ENCODE measurements at places on chromosomes 6 and 20. TPM values are rescaled to one million over a fixed set of nuclear protein-coding genes. Genes with fewer than 3 reads are reported as not detected.

GRCh38 chr6:138037009-138037504, 70.2 kb downstream of the PERP start:
- no peak for DNase-seq

The PHF10 gene
- total RNA-seq, result 70.0 TPM

- no peak for DNase-seq
Measured at GRCh38 chr20:40090236-40090635, 598.8 kb downstream of the MAFB start.

The C6orf163 gene
- total RNA-seq, result 2.9 TPM

DNA sequence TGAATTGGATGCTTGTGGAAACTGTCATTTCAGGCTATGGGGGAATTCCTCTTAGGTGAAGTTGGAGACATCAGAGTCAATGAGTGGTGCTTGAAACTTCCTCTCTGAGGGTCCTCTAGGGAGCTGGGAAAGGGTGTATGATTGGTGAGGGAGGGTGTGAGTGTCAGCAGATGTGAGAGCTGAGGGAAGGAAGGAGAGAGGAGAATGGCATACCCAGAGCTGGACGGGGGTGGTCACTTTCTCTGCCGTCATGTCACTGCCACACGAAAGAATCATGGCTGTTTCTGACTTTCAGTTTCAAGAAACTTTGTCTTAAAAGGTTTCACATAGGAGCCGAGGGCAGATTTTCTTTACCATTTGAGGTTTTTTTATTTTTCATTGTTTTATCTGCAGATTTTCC, 50.3 kb downstream of the DEK start:
- no peak for DNase-seq

DNA sequence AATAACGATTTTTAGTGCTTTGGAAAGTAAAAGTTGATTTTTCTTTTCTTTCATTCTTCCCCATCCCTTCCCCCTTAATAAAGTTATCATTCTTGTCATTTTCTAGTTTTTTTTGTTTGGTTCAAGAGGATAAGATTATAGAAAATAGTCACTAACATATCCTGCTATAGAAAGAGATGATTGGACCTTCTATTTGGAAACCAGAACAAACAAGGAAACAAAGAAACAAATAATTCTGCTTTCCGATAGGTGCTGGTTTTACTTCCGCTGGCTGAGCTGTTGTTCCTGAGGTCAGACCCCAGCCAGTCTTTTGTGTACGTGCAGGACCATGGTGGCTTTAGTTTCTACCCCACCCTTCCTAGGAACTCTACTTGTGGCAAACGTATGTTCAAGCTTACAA, at the start of gene CDH26:
Gene CDH26 (plus strand): TSS at position 301 of the 400 bp plus-strand sequence. CDS start 304 bp downstream, outside the sequence.
- no peak for DNase-seq

DNA sequence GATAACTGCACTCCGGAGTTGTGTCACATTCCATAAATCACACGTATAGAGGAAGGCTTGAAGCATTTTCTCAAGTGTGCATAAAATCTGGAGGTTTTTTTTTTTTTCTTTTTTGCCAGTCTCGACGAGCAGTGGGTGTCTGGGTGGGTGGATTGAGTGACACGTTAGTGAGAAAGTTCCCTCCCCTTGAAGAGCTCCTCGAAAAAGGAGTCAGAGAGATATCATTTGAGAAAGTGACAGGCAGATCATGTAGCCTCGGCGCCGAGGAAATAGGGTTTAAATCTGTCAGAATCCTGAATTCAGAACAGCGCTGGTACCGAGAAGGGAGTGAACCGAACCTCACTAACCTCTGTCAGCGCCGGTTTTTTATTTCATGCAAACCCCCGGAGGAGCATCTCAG, 269.5 kb upstream of the ARID1B start:
- no peak for DNase-seq

DNA sequence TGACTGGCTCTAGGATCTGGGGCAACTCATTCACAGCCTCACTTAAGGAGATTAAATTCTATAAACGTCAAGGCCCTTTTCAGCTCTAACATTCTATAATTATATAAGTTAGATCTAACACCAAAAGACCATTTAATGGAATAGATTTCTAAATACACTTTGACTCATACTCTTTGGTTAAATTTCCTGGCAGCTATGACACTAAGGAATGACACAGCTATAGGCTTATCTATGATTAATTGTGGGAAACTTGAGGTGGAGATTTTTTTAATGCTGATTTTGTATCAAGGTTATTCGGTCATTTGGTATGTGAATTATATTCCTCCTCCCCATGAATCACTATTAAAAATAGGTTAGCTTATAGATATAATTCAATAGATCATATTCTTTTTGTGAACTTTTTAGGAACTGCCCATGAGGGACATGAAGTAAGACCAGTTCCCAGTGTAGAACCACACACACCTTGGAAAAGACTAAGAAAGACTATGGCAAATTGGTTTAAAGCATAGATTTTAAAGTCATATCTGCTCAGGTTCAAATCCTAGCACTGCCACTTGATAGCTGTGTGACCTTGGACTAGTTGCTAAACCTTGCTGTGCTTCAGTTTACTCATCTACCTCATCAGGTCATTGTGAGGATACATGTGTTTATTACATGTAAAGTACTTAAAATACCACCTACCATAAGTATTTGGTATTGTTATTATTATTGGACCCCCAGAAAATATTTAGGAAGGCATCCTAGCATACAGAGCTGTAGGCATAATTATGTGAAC, 116.0 kb downstream of the CRYBG1 start:
- no peak for DNase-seq

The KHDC1L gene
- not detected for total RNA-seq

DNA sequence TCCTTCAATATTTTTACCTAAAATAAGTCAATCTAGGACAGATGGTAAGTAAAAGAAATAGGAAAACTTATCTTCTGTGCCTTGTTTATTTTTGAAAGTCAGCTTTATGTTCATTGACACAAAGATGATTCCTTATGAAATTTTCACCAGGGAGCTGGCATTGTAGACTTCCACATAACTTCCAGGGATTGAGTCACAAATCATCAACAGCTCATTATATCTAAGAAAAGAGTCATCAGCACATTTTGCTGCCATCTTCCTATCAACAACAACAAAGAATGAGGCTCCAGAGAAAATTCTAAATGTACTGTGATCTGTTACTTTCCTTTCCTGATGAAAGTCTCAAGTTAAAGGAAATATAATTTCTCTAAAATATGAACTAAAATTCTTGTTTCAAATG, 48.5 kb downstream of the CFAP61 start:
- no peak for DNase-seq

The NHLRC1 gene
- total RNA-seq, result 1.3 TPM

DNA sequence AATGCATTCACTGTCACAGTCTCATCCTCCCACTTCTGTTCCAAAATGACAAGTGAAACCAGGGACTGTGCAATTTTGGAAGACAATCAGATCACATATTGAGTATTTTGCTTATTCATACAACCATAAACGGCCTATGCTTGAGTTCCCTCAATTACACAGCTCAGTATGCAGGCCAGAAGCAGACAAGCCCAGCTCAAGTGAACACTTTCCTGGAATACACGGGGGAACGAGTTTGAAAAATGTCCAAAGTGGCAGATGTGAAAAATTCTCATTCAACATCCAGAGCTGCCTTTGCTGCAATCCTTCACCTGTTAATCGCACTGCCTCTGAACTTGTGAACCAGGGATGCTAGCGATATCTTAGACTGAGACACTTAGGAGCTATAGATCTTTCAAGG, 190.2 kb downstream of the COL9A1 start:
- DNase-seq, result no peak

The DAAM2 gene
- total RNA-seq, result 7.2 TPM

GRCh38 chr6:144544266-144544830, 259.2 kb downstream of the UTRN start:
- DNase-seq, result no peak

- DNase-seq, result no peak
Measured at GRCh38 chr20:22630701-22631100, 46.3 kb upstream of the FOXA2 start.

The DPPA5 gene
- not detected for total RNA-seq

The SEL1L2 gene
- not detected for total RNA-seq

- DNase-seq, result no peak
Measured at GRCh38 chr20:9129756-9130155, 60.9 kb downstream of the PLCB4 start.

GRCh38 chr6:37459981-37460800, 27.2 kb downstream of the CMTR1 start:
- DNase-seq, result no peak

DNA sequence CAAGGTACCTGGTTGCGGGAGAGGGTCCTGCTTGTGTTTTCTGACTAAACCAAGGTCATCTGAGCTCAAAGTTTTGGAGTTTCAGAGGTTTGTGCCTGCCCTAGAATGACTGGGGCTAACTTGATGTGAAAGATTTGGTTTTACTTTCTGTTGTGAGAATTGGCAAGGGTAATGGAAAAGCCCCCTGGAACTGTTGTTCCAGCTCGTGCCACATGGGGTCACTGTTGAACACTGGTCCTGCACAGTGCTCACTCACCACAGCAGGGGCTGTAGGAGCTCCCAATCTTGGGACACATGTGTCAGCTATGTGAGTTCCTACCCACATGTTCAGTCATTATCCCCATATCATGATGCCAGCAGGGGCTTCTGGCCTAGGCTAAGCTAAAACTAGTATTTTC, 6.5 kb downstream of the TGM6 start:
- no peak for DNase-seq

The AFG1L gene
- total RNA-seq, result 14.5 TPM

DNA sequence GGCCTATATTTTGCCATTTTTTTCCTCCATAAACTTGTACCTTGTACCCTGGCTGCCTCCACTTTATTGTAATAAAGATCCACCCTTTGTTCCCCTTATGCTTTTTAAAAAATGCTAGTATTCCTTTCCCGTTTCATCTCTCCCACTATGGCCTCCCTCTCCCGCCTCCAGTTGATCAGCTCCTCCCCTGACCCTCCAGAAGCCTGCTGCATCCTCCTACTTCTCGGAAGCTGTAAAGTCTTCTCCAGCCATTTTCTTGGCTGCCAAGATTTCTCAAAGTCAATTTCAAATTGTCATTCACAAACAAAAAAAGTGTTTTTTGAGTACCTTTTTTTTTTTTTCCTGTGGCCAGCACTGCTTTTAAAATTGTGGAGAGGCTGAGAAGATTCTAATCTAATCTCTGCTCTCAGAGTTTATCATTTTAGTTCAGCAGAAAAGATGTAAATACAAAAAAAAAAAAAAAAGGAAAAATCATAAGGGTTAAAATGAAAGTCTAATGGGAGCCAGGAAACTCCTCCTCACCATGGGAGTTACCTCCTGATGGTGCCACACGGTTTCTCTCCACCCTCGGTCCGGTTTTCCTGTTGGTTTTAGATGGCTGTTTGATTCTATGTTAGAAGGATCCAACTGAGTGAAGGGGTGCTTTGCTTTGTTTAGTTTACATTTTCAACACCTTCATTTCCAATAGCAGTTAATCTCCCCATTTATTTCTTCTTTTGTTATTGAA, 103.0 kb upstream of the KCNK16 start:
- no peak for DNase-seq

DNA sequence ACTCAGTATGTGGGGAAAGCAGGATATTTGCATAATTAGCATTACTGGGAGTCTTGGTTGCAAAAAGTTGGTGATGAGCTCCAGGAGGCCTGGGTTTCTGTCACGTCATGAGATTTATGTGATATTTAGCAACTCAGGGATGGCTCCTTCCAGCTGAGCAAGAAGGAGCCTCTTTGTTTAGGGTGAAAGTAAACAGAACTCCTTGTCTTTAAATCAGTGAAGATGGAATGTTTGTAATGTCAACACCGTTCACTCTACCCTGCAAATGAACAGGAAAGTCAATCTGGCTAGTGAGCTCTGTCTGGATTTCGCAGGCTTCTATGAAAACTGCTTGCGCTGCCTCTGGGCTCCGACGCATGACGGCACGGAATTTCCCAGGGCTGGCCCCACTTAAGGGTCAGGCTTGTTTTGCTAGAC, 86.9 kb downstream of the PXDC1 start:
- no peak for DNase-seq

The LY6G6C gene
- not detected for total RNA-seq

The BTBD9 gene
- 24.6 TPM for total RNA-seq

GRCh38 chr6:51953246-51953645, 134.2 kb downstream of the PKHD1 start:
- DNase-seq, result no peak

The NDUFAF4 gene
- total RNA-seq, result 104 TPM

The HAO1 gene
- total RNA-seq, result not detected

DNA sequence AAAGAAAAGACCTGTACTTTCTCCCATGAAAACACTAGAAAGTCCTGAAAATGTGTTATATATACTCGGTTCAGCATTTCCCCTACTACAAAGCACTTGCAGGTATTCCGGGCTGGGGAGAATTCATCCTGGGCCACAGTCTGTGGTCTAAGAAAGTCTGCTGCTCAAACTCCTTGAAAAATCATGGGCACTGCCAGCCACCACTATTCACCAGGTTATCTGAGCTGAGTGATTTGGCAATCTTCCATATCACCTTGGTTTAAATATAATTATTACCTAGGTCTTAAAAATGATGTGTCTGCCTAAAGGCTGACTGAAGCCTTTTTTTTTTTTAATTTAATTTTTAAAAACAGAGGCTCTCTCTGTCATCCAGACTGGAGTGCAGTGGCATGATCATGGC, 11.3 kb downstream of the FKBP5 start:
- no peak for DNase-seq

- no peak for DNase-seq
Measured at GRCh38 chr20:61503106-61503505, 251.0 kb downstream of the CDH4 start.

The ULBP3 gene
- 1.5 TPM for total RNA-seq

DNA sequence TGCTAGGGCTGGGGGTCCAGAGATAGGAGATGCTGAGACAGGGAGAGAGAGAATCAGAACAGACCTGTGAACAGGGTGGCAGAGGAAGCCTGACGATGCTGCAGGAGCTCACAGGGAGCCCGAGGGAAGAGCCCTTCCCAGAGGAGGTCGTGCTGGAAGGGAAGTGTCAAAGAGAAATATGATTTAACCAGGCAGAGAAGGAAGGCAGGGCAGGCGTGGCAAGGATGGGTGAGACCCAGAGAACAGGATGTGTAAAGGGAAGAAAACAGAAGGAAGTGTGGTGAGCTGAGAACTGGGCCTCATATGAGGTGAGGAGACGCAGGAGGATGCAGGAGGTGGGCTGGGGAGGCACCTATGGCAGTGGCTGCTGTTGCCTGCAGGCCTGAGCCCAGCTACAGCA, 105.6 kb downstream of the ZDHHC14 start:
- no peak for DNase-seq

GRCh38 chr6:24858177-24858653, 59.5 kb upstream of the ARMH2 start:
- no peak for DNase-seq

The FAM50B gene
- 25.2 TPM for total RNA-seq

GRCh38 chr6:14912226-14912625, 333.6 kb upstream of the JARID2 start:
- DNase-seq, result no peak

The RAMACL gene
- total RNA-seq, result 0.31 TPM

The SLC39A7 gene
- total RNA-seq, result 71.5 TPM

DNA sequence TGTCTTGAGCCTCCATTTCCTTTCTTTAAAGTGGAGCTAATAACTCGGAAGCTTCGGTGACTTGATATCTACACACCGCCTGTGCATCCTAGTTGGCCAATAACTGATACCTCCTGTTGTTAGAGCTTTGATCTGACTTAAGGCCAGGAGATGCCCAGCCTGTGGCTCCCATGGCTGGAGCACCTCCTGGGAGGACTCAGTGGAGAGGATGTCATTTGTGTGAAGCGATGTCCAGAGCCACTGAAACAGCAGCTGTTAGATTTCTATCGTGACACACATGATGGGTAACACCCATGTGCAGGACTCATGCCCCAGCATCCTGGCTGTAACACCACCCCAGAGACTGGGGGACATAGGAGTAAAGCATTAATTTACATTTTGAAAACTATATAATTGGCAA, 30.8 kb downstream of the SDCBP2 start:
- no peak for DNase-seq

The EYS gene
- 0.24 TPM for total RNA-seq

Data from right cardiac atrium (tissue), 5 donors.